ENCODE measurements at places on chromosomes 1 and 21.

DNA sequence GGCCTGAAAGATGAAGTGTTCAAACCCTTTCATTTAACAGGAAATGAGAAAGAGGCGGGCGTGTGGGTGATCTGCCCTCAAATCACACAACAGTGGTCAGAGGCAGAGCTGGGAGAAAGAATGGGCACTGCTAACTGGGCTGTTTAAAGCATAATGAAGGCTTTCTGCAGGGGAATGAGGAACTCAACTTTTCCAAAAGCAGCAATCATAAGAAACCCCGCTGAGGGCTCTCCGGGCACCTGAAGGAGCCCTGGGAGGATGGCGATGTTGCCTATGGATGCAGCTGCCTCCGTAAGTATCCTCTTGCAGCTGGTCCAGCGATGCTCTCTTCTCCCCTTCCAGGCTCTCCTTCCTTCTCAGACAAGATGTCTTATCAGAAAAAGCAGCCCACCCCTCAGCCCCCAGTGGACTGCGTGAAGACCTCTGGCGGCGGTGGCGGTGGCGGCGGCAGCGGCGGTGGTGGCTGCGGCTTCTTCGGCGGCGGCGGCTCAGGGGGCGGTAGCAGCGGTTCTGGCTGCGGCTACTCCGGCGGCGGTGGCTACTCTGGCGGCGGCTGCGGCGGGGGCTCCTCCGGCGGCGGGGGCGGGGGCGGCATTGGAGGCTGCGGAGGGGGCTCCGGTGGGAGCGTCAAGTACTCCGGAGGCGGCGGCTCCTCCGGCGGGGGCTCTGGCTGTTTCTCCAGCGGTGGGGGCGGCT lies 1.2 kb downstream of the LORICRIN start:
- DNase-seq: no peak

- no peak for DNase-seq
These were observed 2.1 kb downstream of the PADI1 start for GRCh38 chr1:17207046-17207445.

DNA sequence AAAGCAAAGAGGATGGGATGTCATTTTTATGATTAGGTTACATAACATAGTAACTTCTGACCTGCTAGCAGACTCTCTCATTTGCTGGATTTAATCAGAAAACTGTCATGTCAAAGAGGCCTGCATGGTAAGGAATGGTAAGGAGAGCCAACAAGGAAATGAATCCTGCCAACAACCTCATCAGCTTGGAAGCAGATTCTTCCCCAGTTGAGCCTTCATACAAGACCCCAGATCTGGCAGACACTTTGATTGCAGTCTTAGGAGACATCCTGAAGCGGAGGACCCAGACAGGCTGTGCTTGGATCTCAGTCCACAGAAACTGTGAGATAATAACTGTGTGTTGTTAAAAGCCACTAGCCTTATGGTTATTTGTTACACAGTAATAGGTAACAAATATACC lies 27.6 kb upstream of the MARK1 start:
- no peak for DNase-seq

DNA sequence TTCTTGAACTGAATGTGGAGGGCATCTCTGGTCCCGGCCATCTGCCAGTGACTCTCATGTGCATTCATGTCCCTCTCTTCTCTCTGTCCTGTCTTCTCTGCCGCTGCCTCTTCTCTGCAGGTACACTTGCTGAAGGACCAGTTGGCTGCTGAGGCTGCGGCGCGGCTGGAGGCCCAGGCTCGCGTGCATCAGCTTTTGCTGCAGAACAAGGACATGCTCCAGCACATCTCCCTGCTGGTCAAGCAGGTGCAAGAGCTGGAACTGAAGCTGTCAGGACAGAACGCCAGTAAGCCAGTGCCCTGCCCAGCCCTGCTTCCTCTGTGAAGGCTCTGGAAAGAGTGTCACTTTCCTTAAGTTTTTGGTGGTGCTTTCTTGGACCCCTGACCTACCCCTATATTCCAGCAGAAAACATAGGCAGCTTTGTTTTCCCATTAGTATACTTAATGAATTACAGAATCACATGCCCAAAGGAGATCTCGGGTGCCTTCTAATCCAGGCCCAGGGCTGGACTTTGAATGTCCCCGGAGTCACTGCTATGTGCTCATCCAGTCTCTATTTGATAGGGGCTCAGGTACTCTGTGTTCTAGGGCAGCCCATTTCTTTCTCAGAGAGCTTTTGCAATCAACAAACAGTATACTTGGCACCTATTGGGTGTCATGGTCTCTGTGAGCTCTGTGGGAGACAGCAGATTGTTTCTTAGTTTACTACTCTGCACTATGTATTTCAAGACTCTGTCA lies 11.2 kb downstream of the SPATA46 start:
- DNase-seq: no peak

- no peak for DNase-seq
These were observed 191.4 kb downstream of the AKT3 start for GRCh38 chr1:243658594-243659105.

GRCh38 chr21:41142051-41142795 lies 25.7 kb upstream of the BACE2 start:
- DNase-seq: no peak

GRCh38 chr1:71857862-71858261 lies 424.5 kb downstream of the NEGR1 start:
- no peak for DNase-seq

GRCh38 chr21:37974081-37974480 lies 57.8 kb upstream of the KCNJ6 start:
- no peak for DNase-seq

DNA sequence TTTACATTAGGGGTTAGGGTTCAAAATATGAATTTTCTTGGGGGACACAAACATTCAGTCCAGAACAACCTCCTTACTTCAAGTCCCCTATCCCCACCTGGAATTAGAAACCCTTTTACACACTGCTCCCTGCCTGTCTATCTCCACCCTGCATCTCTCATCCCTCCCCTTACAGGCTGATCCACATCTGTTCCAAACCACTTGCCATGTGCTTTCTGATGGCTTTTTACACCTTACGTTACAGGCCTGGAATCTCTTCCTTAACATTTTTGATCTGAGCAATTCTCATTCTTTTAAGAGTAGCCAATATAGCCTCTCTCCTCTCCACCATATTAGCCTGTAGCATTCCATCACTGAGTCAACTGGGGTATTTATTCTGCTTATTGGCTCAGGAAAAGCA lies 122.0 kb downstream of the PTBP2 start:
- DNase-seq: no peak

- no peak for DNase-seq
These were observed 1.6 kb downstream of the ADAM15 start for GRCh38 chr1:155052439-155053395.

- DNase-seq: no peak
These were observed 29.8 kb upstream of the NFIA start for GRCh38 chr1:61052395-61053225.

DNA sequence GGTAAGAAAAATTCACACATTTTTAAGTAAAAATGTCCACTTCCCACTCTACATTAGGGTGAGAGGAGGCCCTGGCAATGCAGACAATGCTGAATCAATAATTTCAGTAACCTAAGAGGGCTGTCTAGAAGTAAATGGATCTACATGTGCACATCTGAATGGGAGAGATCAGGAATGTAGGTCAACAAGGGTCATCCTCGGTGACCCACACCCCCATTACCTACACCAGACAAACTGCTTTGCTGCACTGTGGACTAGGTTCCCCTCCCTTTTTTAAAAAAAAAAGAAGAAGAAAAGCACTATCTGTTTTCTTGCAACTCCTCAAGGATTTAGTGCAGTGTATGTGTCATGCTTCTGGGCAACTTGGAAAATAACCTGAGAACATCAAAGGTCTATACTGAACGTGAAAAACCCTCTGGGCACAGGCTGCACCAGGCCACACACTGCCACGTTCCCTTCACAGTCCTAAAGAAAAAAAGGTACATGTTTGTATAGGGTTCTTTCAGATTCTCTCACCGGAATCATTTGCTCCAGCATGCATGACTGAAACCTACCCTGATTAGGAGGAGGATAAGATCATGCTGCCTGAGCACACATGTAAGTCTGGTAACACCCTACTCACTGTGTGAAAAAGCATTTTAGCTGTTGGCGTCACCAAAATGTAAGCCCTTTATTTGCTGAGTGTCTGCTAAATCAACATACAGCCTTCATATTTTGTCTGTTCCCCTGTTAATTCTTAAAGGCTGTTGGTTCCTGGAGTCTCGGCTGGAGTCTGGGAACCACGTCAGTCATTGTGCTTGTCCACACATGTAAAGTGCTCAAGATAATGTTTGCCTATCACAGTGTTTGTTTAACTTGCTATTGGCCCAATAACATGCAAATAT lies 341.0 kb downstream of the SMYD3 start:
- no peak for DNase-seq

GRCh38 chr21:26948194-26948593 lies 18.7 kb downstream of the ADAMTS5 start:
- no peak for DNase-seq

DNA sequence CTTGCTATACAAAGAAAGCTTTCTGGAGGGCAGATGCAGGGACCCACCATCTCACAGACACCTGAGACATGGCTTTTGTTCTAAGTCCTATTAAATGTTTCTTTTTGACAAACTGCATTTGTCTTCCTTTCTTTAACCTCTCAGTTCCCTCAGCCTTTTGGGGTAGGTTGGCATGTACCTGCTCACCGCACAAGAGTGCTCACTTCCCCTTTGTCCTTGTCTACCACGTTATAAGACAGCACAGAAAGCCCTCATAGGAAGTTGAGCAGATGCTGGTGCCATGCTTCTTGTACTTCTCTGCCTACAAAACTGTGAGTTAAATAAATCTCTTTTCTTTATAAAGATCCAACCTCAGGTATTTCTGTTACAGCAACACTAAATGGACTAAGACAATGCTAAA lies 31.9 kb upstream of the RGS21 start:
- DNase-seq: no peak

DNA sequence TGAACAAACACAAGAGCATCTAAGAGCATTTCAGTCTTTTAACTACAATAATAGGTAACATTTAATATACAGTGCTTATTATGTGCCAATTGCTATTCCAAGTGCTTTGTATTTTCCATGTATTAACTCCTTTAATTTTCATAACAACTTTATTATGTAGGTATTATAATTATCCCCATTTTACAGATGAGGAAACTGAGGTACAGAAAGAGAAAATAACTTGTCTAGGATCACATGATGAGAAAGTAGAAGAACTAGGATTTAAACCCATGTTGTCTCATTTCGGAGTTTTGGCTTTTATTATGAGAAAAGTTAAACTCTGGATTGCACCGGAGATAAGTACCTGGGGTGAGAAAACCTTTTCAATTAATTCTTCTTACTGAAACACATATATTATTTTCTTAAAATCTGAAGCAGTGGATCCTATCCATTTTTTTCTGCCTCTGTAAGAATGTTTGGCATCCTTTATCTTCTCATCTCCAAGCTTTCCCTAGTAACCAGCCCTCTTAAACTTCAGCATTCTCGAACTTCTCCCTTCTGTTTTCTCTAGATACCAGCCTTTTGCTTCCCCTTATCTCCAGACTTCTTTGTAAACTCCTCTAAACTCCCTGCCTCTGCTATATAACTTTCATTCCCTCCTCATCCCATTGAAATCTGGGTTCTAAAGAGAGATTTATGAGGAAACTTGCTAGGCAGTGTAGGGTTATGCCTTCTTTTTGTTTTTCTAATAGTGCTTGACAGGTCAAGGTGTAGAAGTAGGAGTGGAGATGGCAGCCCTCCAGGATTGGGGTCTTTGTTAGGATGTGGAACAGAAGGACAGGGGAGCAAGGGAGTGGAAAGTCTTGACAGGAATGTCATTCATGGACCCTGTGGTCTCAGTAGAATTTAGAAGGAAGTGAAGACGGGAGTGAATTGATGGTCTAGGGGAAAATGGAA lies 28.3 kb downstream of the POU2F1 start:
- DNase-seq: no peak

- DNase-seq: no peak
These were observed 192.8 kb downstream of the FCRL5 start for GRCh38 chr1:157359314-157360022.

GRCh38 chr1:246117066-246117791 lies 389.9 kb downstream of the SMYD3 start:
- DNase-seq: no peak

All from SW 1271 (cell line).